Globus pallidus (tissue), 1 donor: ENCODE measurements at places on chromosomes 7 and 10.

- no peak for DNase-seq
Measured at GRCh38 chr10:125146791-125147579, 13.4 kb downstream of the CTBP2 start.

DNA sequence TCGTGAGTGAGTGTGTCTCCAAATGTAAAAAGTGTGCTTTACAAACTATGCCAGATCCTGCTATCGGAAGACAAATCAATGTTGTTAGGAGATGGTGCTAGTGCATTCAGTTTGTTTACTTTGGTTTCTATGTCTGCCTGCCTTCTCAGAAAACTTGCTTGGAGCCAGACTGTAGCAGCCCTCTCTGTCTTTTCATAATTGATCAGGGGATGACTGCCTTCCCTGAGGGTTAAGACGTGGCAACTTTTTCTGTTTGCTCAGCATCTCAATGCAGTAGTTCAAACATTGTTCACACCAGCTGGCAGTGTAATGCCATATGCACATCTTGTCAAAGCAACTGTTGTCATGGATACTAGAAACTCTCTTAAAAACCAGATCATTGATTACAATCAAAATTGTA lies 118.5 kb downstream of the FOXP2 start:
- no peak for DNase-seq

DNA sequence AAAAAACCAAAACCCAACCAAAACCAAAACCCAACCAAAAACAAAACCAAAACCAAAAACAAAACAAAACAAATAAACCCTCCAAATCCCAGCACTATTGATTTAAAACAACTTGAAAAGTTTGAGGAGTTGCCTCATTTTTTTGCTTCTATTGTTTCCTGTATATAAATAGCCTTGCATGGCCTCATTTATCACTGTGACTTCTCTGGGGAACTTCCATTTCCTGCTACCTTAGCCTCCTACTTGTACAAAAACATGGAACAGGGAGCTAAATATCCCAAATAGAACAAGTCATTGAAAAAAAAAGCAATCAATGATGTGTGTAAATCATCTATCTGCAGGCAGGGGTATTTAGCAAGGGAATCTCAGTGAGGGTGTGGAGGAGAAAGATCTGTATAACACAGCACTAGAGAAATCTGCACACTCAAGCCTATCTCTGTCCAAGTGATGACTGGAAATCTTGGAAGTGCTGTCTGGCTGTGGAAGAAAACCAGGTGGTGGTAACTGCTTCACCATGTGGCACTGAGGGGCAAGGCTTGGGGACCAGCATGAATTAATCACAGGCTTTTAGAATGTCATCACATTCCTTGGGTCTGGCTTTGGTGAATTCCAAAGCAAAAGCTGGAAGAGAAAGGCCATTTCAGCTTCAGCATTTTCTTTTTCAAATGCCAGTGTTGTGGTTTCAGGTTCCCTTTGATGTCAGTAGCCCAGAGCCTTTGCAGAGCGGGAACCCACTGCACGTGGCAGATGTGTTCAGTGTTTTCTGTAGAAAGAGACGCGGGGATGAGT lies 349.5 kb upstream of the ZNF32 start:
- DNase-seq: no peak

GRCh38 chr10:91194497-91195179 lies 25.8 kb upstream of the PCGF5 start:
- no peak for DNase-seq

- no peak for DNase-seq
Measured at GRCh38 chr10:131735577-131735976, 165.2 kb upstream of the PPP2R2D start.

DNA sequence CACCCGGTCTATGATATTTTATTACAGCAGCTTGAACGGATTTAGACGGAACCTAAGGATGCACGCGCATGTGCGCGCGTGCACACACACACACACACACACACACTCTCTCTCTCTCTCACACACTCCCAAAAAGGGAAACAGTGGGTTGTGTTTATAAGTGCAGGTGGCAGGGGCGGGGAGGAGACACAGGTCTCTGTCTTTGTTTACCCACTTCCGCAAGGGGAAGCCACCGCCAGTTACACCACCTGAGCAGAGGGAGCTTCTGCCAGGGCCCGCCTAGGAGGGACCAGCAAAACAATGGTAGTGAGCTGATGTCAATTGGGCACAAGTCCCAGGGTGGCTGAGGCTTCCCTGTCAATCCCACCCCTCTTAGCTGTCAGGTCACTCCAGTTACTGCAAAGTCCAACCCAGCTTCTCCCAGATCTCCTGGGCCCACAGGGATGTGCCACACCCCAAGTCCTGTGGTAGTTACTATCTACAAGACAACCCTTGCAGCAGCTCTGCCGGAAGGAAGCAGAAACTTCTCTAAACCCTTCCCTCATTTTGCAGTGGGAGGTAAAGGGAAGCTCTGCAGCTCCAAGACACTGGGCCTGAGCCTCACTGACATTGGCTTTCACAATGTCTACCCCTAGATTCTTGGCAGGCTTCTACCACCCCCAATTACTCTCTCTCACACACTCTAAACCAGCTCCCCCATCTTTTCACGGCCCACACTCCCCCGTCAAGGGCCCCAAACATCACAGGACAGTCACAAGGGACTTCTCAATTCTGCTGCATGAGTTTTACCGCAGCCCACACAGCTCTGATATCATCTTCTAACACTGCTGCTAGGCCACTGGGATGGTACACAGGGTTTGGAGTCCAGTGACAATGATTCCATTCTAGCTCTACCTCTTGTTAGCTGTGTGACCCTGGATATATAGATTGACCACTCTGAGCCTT lies 17.6 kb downstream of the ANXA11 start:
- DNase-seq: no peak
